ENCODE measurements at places on chromosomes 12 and 14. TPM values are rescaled to one million over a fixed set of nuclear protein-coding genes. Genes with fewer than 3 reads are reported as not detected.

The PSMA6 gene
- total RNA-seq = 280 TPM

The MEG3 gene
- 1.3 TPM for total RNA-seq

The PWP1 gene
- total RNA-seq = 77.1 TPM

The GARIN6 gene
- total RNA-seq = not detected

The KIF5A gene
- total RNA-seq = 0.36 TPM

The PMEL gene
- total RNA-seq = 5,356 TPM

The CLEC4E gene
- total RNA-seq = not detected

The KRT82 gene
- total RNA-seq = not detected

The TAS2R43 gene
- total RNA-seq = 3.5 TPM

The PPP1R36 gene
- total RNA-seq = 1.0 TPM

The BDKRB1 gene
- total RNA-seq = not detected

The PIANP gene
- total RNA-seq = not detected

The ANG gene
- total RNA-seq = 6.9 TPM

The NTS gene
- under 0.01 TPM for total RNA-seq

The FGF23 gene
- total RNA-seq = not detected

The MYF5 gene
- not detected for total RNA-seq

The EML5 gene
- total RNA-seq = 0.36 TPM

The OAS2 gene
- 425 TPM for total RNA-seq

The OR6C2 gene
- not detected for total RNA-seq

The TDRD9 gene
- 1.5 TPM for total RNA-seq

The ADSS1 gene
- total RNA-seq = 1.9 TPM

The KRT81 gene
- total RNA-seq = 0.36 TPM

The KIF26A gene
- total RNA-seq = 0.36 TPM

The KCNJ8 gene
- 0.73 TPM for total RNA-seq

The COX8C gene
- total RNA-seq = not detected

The RAB2B gene
- total RNA-seq = 31.3 TPM

The HOXC4 gene
- total RNA-seq = 3.3 TPM

The CCDC175 gene
- not detected for total RNA-seq

The CD69 gene
- not detected for total RNA-seq

The SYT1 gene
- total RNA-seq = under 0.01 TPM

The SMIM41 gene
- not detected for total RNA-seq

The IQSEC3 gene
- total RNA-seq = under 0.01 TPM

The TMEM52B gene
- total RNA-seq = not detected

The BHLHE41 gene
- total RNA-seq = 106 TPM

The TMTC2 gene
- total RNA-seq = 60.9 TPM

The MED6 gene
- total RNA-seq = 45.0 TPM

The P2RX7 gene
- 48.0 TPM for total RNA-seq

The HCAR1 gene
- total RNA-seq = 0.73 TPM

The PTPRO gene
- total RNA-seq = not detected

The ZC3H10 gene
- 4.9 TPM for total RNA-seq

The ARHGEF40 gene
- total RNA-seq = 209 TPM

The NEUROD4 gene
- not detected for total RNA-seq

The RASAL1 gene
- total RNA-seq = under 0.01 TPM

The CCDC177 gene
- not detected for total RNA-seq

The C12orf54 gene
- total RNA-seq = not detected

The TTC6 gene
- not detected for total RNA-seq

The HHIPL1 gene
- 3.3 TPM for total RNA-seq

The MYF6 gene
- total RNA-seq = not detected

The DPY19L2 gene
- total RNA-seq = 10.5 TPM

The SAMD15 gene
- total RNA-seq = 3.6 TPM

The GNB3 gene
- 0.36 TPM for total RNA-seq

The CMA1 gene
- not detected for total RNA-seq

The FIGNL2 gene
- not detected for total RNA-seq

Data from melanocyte of skin (primary cell).